ENCODE measurements at places on chromosomes 16 and 17.
A peak's percentile ranks its signal among the peaks of the same experiment; 100 is the strongest.

DNA sequence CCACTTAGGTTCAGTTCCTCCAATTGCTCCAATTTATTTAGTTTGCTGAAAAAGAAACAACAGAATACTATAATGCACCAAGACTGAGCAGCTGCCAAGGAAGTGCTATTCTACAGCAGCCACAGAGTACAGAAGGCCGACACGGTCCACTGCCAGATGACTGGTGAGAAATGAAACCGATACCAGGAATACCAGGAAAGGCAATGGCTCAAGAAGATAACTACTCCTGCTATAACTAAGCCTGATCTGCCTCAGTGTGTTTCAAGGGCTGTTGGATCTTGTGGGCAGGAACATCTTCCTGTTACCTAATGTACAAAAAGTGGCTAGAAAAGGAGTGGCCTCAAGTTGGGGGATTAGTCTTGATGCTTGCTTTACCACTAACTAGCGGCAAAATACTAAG, 32.8 kb downstream of the MARVELD3 start:
- no peak for DNase-seq

DNA sequence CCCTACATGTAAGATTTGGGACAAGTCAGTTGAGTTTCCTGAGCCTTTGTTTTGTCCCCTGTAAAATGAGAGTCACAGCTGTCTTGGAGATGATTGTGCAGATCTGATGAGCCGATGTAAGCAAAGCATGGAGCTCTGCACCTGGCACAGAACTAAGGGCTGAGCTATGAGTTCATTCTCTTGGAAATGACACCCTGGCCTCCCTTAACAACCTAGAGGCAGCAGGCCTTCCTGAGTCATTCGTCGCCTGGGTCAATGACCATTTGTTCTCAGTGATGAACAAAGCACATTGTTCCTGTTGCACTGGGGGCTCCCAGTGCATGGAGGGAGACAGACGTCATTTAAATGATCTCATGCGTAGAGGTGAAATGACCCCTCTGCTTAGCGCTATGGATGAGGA, 62.8 kb upstream of the GCSH start:
- no peak for DNase-seq

GRCh38 chr16:27242868-27243590, 25.5 kb downstream of the NSMCE1 start:
- DNase-seq, result peak; percentile 37

DNA sequence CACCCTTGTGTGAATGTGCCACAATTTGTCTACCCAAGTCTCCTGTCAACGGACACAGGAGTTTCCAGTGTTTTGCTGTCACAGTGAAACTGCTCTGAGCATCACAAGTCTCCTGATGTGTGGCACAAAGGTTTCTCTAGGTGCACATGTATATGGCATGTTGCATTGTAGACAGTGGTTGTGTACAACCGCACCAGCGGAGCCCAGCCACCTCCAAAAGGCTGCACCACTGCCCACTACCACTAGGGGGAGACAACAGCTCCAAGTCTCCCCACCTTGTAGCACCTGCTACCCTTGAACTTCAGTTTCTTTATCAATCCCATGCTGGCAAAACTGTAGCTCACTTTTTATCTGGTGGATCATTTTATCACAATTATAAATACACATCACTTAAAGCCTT, 95.5 kb upstream of the ZNF469 start:
- DNase-seq, result no peak

GRCh38 chr16:51657848-51658247, 506.8 kb upstream of the SALL1 start:
- DNase-seq, result no peak

DNA sequence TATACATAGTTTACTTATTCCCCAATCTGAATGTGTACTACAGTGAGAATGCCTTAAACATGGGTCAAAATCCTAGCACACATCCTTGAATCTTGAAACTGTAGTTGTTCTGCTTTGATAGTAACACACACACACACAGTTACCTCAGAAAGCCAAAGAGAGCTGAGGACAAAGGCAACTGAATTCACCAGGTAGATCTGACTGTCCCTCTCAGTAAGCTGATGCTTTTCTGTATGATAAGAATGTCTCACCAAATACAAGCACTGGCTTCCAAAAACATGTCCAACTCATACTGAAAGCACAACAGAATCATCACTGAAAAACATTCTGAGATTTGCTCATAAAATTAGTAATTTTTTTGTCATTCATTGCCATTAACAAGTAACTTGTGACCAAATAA, 104.3 kb upstream of the DYNLRB2 start:
- DNase-seq, result no peak

DNA sequence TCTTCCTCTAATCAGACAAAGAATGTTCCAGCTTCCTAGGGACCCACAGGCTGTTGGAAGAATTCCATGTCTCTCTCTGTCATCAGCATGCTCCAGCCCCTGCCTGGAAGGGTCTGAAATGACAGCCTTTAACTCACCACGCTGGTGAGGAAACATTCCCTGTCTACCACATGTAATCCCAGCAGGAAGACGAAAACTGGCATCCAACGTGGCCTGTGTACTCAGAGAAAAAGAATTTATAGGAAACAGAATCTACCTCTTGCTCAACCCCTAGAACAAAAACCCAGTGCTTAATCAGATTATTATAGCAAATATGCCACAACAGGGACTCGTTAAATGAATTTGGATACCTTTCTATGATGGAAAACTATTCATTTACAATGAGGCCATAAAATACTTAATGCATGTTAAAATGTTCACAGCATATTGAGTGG, 147.3 kb upstream of the FOXF1 start:
- no peak for DNase-seq

- DNase-seq, result no peak
Observed at GRCh38 chr17:80894726-80895125, 96.9 kb upstream of the CHMP6 start.

DNA sequence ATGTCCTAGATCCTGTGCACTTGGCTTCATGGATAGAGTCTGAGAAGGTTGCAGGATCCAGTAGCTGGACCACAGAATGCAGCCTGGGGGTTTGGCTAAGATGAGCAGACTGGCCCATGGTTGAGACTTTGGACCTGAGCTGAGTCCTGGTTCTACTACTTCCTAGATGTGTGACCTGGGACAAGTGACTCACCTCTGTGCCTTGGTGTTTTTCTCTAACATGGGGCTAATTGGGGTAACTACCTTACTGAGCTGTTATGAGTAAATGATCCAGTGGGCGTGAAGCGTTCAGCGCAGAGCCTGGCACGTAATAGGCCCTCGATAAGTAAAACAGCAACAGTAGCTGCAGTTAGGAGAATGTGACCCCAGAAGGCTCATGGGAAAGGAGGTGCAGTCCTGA, 38.8 kb downstream of the SNX20 start:
- no peak for DNase-seq

GRCh38 chr16:17328932-17329331, 141.8 kb downstream of the XYLT1 start:
- no peak for DNase-seq

- DNase-seq, result no peak
Observed at GRCh38 chr16:64459821-64460220, 662.0 kb downstream of the CDH11 start.

- DNase-seq, result peak; percentile 76
Observed at GRCh38 chr16:4474192-4474961, at the start of gene NMRAL1. NMRAL1 (minus strand) TSS chr16:4474625; CDS start chr16:4474132, 493 bp downstream.

DNA sequence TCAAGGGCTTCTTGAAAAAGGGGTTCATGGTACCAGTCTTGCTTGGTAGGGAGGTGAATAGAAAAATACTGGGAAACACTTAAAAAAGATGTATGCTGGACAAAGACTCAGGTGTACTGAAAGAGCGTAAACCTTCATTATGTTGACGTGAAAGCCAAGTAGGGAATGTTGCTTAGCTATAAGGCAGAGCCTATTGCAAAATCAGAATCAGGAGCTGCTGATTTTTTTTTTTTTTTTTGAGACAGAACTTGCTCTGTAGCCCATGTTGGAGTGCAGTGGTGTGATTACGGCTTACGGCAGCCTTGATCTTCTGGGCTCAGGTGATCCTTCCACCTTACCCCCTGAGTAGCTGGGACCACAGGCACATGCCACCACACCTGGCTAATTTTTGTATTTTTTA, 3.9 kb downstream of the TMEM94 start:
- no peak for DNase-seq

GRCh38 chr16:83935005-83935857, 17.8 kb upstream of the OSGIN1 start:
- DNase-seq, result no peak

GRCh38 chr17:77563439-77564102, 394.9 kb upstream of the TNRC6C start:
- no peak for DNase-seq

GRCh38 chr16:89133457-89134127, 38.0 kb upstream of the CDH15 start:
- no peak for DNase-seq

GRCh38 chr17:31487648-31488263, 96.3 kb downstream of the RAB11FIP4 start:
- peak; percentile 93 for DNase-seq

GRCh38 chr16:20301840-20302239, 25.5 kb downstream of the GP2 start:
- DNase-seq, result no peak

GRCh38 chr17:10215286-10215685, 16.9 kb upstream of the GAS7 start:
- no peak for DNase-seq

GRCh38 chr17:12227547-12227946, 206.9 kb downstream of the MAP2K4 start:
- no peak for DNase-seq

DNA sequence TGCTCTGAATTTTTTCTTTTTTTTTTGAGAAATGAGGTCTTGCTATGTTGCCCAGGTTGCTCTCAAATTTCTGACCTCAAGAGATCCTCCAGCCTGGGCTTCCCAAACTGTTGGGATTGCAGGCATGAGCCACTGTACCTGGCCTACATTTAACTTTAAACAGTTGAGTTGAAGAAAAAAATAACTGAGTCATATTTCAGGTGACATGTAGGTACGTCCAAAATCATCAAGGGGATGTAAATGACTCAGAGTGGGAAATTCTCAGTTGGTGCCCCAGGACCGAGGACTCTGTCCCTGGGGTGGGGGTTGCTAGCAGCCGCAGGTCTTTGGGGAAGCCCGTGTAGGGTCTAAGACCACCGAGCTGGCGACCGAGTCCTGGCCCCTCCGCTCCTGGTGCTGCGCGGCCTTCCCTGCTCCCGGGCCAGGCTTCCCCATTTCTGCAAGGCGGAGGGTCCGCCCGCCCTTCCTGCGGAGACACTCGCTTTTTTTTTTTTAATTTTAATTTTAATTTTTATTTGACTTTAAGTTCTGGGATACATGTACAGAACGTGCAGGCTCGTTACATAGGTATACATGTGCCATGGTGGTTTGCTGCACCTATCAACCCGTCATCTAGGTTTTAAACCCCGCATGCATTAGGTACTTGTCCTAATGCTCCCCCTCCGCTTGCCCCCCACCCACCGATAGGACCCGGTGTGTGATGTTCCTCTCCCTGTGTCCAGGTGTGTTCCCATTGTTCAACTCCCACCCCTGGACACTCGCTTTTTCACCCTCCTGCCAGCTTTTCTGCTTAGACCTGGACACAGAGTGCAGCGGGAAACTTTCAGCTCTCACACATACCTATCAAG, 12.7 kb upstream of the N4BP1 start:
- no peak for DNase-seq

- no peak for DNase-seq
Observed at GRCh38 chr16:65532258-65532657, 410.4 kb upstream of the CDH11 start.

GRCh38 chr17:30433514-30433913, 43.7 kb upstream of the GOSR1 start:
- no peak for DNase-seq

GRCh38 chr17:7219812-7220592, at the start of the genes ACADVL and DLG4:
ACADVL (plus strand) TSS chr17:7219938; CDS start chr17:7219985, 47 bp downstream.
DLG4 (minus strand) TSS chr17:7219836.
- peak; percentile 71 for DNase-seq

DNA sequence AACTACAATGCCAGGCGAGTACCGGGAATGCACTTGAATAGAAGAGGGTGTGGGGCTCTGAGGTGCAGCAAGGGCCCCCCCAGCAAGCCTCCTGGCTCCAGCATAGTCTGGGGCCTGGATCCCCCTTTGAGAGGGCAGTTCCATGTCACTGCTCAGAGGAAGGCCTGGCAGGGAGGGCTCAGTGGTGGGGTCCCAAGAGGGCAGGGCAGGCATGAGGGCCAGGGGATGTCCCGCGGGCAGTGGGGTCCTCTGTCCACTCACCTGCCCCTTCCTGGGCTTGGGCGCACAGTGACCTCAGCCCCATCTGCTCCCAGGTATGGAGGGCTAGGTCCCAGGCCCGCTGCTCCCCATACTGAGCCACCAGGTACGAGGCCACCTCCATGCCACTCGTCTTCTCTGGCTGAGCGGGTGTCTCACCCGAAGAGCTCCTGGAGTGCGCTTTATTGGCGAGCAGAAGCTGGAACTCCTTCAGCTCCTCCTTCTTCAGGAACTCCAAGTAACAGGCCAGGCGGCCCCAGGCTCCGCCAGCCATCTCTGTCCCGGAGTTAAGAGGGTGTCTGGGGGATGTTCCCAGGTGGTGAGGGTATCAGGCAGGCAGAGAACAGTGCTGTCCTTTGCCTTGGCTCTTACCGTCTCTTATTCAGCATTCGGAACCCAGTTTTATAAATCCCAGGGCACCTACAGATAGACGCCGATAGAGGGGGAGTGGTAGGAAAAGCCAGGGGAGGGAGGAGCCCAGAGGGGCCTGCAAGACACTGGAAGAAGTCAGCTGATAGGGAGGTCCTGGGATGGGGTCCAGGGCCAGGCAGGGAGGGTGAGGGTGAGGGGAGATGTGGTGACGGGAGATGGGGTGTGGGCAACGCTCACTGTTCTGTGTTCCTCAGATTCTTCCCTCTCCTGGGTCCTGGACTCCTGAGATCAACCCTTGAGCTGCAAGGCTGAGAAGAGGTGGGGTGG, 605 bp downstream of the NLRP1 start:
- DNase-seq, result peak; percentile 10

- no peak for DNase-seq
Observed at GRCh38 chr17:50687200-50688066, 20.3 kb downstream of the ANKRD40 start.

- DNase-seq, result no peak
Observed at GRCh38 chr17:75475144-75475835, 18.9 kb downstream of the TMEM94 start.

GRCh38 chr16:89519881-89520280, 11.7 kb downstream of the SPG7 start:
- DNase-seq, result no peak

DNA sequence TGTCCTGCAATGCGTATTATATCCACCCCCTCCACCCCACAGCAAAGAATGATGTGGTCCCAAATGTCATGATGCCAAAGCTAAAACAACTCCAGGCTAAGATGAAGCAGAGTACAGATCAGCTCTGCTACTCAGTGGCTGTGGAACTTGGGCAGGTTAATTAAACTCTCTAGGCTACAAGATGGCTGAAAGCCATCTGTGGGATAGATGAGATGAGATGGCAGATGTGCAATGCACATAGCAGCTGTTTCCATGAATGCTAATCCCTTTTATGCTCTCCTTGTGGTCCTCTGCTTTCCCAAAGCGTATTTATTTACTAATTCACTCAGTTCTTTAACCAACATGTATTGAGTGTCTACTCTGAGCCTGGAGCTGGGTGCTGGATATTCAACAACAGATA, 114.4 kb downstream of the GRIN2A start:
- DNase-seq, result no peak

- DNase-seq, result no peak
Observed at GRCh38 chr16:67036323-67036741, 7.4 kb downstream of the CBFB start.

- no peak for DNase-seq
Observed at GRCh38 chr16:28103516-28104170, 40.1 kb upstream of the GSG1L start.

All from activated CD4-positive, alpha-beta T cell treated with anti-CD3 and anti-CD28 coated beads, Interleukin-2, amount 50 U/mL, for 1 hour (primary cell).